ENCODE measurements at places on chromosomes 3 and 15.

DNA sequence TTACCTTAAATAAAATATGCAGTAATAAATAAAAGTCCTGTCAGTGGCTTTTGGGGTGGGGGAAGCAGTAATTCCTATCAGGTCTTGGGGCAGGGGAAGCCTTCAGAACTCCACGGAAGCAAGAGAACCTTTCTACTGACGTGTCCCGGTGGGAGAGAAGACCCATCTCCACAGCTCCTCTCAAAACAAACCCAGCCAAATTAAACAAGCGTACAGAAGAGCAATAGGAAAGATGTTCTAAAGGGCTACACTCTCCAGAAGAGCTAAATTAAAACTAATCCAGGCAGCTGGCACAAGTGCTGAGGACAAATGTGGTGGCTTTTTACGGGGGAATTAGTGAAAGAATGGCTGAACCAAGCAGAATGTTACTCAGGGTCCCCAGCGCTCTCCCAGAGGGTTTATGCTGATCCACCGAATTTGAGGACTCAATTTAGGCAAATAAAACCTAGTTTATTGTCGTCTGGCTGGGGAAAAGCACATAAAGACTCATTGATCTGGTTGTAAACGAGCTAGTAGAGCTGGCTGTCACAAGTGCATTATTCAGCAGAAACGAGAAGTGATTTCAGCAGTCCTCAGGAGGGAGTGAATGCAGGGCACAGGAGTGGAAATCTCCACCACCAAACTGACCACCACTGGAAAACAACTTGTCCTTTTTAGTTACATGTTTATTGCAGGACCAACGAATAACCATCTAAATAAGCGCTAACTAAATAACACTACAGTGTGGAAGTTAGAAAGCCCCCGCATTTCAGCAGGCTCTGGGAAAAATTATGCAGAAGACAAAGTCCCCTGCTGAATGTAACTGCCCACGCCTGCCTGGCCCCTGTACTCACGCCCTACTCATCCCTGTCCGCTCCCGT is 13.5 kb downstream of the BFSP2 start:
- peak; percentile 20 for DNase-seq

- no peak for DNase-seq
These were observed 168.0 kb downstream of the FOXB1 start for GRCh38 chr15:60172143-60172542.

DNA sequence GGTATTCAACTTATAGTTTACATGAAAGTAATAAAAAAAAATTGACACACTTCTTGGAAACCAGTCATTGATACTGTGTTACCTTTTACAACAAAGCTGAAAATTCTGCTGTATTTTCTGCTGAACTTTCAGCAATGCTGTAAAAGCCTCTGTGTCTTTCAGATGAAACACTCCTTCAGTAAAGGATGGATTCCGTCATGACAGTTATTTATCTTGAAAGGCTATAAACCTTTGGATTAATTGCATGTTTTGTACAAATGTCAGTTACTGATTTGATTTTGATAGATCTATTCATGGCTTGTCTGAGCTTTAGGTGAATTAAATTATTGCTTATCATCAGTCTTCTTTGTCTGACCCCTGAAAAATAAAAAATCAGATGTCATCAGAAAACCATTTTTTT is 355.1 kb downstream of the NAALADL2 start:
- DNase-seq, result no peak

- no peak for DNase-seq
These were observed 478.6 kb downstream of the MAGI1 start for GRCh38 chr3:65560133-65560532.

GRCh38 chr3:186165331-186165730 is 56.4 kb upstream of the ETV5 start:
- no peak for DNase-seq

DNA sequence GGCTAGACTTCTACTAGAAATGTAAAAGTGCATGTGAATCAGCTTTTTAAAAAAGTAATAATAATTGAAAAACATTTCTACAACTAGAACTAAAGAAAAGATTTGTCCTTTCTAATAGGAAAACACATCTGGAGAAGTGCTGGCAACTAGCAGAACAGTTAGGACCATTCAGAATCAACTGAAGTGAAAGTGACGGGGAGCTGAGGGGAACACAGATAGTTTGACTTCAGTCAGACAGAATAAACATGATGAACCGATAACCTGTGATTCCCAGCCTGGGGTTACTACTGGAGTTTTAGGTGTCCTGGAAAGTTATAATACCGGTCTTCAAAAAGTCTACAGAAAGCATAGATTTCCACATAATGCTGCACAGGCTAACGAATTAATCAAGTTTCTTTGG is 28.1 kb downstream of the OPA1 start:
- no peak for DNase-seq

DNA sequence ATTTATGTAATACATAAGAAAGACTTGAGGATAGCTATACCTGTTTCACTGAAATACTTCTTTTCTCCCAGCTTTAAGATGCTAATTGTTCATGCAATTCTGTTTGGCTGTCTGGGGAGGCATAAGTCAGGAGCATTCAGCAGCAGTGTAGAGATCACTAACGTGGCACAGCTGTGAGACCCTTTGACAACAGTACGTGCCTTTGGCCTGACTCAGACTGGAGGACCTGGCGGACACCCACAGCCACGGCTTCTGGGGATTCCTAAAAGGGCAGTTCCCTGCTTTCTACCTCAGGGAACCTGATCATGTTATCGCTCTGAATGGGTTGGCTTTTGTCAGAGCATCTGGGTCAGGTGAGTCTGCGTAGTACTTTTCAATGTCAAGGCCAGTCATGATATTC is 295.0 kb upstream of the ICE2 start:
- DNase-seq, result no peak

- DNase-seq, result no peak
These were observed 87.9 kb downstream of the ULK4 start for GRCh38 chr3:41874022-41874421.

GRCh38 chr3:43478118-43478785 is 143.6 kb downstream of the ANO10 start:
- DNase-seq, result no peak

- no peak for DNase-seq
These were observed 8.2 kb downstream of the TMOD2 start for GRCh38 chr15:51759557-51760070.

GRCh38 chr3:148318240-148318639 is 379.5 kb upstream of the AGTR1 start:
- no peak for DNase-seq

DNA sequence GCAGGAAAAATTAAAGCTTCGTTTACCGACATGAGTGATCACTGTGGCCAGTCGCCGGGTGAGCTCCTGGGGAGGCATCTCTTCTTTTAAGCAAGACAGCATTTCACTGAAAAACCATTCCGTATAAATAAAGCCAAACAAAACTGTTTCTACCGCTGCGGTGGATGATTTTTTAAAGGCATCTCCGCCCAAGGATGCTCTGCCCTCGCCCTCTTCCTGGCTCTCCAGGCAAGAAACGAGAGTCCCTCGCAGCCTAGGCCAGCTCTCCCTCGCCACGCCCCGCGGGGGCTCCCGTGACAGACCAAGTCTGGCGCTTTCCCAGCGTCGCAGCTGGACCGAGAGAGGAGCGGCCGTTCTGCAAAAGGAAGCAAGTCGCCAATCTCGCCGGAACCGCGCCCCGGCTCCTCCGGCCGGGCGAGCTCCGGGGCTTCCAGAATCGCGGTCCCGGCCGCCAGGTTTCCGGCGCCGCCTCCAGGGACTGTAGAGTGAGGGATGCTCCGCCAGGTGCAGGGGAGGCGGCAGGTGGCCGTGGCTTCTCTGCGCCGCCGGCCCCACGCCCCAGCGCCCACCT is 458 bp downstream of the MCF2L2 start:
- peak; percentile 51 for DNase-seq

- no peak for DNase-seq
These were observed 8.6 kb upstream of the CACNA1D start for GRCh38 chr3:53485675-53486403.

DNA sequence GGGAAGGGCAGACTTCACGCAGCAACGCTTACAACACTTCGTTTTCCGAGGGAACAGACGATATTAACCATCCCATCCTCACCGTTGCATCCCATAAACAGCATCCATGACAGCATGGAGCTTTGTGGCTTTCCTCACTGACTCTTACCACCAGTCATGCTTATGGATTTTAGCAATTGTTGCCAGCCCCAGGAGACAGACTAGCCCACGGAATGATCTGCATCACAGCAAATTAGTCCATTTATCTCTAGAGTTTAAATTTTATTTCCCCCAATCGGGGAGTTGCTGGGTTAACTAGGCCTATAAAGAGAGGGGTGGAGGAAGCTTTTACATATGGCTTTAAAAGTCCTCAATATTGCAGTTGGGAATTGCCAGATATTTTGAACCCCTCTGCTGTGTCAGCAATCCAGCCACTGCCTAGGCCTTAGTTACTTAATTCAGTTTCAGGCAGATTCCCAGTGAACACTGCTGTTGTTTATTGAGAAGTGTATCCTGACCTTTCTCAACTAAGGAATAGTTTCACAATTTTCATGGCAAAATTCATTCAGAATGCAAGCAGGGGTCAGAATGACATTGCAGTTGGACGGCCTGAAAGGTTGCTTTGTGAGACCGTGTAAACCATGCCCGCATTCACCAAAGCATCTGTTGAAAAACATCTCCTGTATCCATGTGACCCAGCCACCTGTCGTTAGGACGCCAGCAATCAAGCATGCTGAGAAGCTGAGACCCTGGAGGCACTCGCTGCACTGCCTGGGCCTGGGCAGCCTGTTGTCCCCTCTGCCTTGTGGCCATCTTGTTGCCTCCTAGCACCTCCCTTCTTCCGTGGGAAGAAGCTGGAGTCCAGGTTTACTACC is 397.4 kb upstream of the TPM1 start:
- no peak for DNase-seq

- DNase-seq, result no peak
These were observed 503.4 kb upstream of the NECTIN3 start for GRCh38 chr3:110568246-110568645.

GRCh38 chr3:183285318-183285717 is 32.3 kb downstream of the B3GNT5 start:
- DNase-seq, result no peak

GRCh38 chr3:2303566-2303965 is 204.9 kb downstream of the CNTN4 start:
- no peak for DNase-seq

- DNase-seq, result peak; percentile 39
These were observed at the start of gene NUP210 for GRCh38 chr3:13420045-13420830. Gene NUP210, minus strand, starts transcription at chr3:13420322. Its CDS starts 96 bp downstream, at chr3:13420226.

DNA sequence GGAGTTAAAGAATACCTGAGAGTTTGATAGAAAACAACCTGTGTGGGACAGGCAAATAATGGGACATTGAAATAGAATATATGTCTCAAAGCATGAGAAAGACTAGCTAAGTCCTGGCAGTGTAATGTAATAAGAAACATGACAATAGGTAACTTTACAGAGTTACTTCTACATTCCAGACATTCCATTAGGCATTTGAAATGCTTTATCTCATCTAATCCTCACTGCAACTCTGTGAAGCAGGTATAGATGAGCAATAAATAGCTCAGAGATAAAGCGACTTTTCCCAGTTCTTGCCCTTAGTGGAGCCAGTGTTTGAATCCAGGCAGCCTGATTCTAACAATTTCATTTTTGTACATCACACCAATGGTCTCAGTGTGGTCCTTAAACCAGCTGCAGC is 76.8 kb downstream of the CPNE4 start:
- no peak for DNase-seq

GRCh38 chr3:45659661-45660566 is 29.3 kb upstream of the SACM1L start:
- peak; percentile 5 for DNase-seq

- no peak for DNase-seq
These were observed 347 bp upstream of the C3orf62 start for GRCh38 chr3:49277383-49277775.

DNA sequence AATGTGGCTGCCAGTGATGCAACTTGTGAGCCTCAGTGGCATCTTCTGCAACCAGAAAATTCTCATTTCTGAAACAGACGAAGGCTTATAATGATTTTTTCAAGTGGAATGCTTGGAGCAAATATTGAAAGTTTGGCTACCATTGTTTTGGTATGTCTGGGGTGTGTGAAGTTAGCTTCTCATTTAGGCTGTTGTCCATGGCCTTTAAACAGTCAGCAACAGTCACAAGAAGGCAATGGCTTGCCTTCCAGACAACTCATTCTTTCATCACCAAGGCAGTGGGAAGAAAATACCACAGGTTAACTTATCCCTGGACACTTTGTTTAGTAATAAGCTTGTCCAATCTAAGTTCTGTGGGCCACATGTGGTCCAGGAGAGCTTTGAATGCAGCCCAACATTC is 4.7 kb upstream of the BNC1 start:
- DNase-seq, result no peak

GRCh38 chr3:183439515-183439914 is 11.1 kb upstream of the MCF2L2 start:
- DNase-seq, result no peak

DNA sequence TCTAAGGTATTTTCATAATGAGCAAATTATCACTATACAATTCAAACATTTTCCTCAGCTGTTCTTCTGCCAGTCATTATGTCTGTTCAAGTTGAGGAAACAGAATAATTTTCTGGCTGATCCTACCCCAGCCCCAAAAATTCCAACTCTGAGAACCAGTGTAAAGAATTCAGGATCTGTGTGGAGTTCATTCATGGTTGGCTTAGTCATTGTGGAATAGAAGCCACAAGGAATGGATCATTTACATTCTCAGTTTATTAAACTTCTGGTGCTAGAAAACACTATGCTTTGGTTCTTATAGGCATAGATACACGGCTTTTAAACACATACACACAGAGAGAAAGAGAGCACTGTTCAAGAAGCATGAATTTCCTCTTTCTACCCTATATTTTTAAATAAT is 134.6 kb downstream of the CMSS1 start:
- DNase-seq, result no peak

GRCh38 chr15:96344706-96345559 is 14.4 kb downstream of the NR2F2 start:
- no peak for DNase-seq

GRCh38 chr3:64147211-64147610 is 78.1 kb downstream of the PRICKLE2 start:
- no peak for DNase-seq

GRCh38 chr3:183275937-183276336 is 22.9 kb downstream of the B3GNT5 start:
- DNase-seq, result no peak

DNA sequence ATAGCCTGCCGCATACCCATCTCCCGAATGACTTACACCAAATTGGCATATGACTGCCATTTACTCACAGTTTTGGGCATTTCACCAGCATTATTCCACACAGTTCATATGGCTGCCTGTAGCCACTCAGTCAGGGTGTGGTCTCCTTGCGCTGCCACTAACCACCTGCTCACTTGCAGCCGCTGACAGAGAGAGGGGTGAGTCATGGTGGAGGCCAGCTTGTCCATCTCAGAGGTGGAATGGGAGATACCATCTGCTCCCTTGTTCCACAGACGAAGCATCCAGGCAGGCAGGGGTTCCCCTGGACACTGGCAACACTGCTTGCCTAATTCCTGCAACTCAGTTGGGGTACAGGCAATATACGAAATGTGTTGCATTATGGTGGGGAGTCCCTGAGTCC is 15.6 kb downstream of the CCRL2 start:
- DNase-seq, result no peak

GRCh38 chr3:64199932-64200331 is 25.3 kb downstream of the PRICKLE2 start:
- DNase-seq, result no peak

- no peak for DNase-seq
These were observed 62.1 kb upstream of the NR2C2 start for GRCh38 chr3:14885307-14885706.

GRCh38 chr3:49906073-49906743 is 2.5 kb upstream of the MST1R start:
- DNase-seq, result no peak

- no peak for DNase-seq
These were observed 196.9 kb upstream of the PRICKLE2 start for GRCh38 chr3:64422192-64422591.
